Esophagus mucosa (tissue), 1 donor: ENCODE measurements at places on chromosomes 11 and 22. TPM values are rescaled to one million over a fixed set of nuclear protein-coding genes. Genes with fewer than 3 reads are reported as not detected.

GRCh38 chr11:122772945-122773344 lies 65.4 kb upstream of the CRTAM start:
- ATAC-seq, result no peak

- no peak for ATAC-seq
Observed at GRCh38 chr22:36884349-36885158, 23.7 kb downstream of the NCF4 start.

The FGF4 gene
- total RNA-seq, result not detected

DNA sequence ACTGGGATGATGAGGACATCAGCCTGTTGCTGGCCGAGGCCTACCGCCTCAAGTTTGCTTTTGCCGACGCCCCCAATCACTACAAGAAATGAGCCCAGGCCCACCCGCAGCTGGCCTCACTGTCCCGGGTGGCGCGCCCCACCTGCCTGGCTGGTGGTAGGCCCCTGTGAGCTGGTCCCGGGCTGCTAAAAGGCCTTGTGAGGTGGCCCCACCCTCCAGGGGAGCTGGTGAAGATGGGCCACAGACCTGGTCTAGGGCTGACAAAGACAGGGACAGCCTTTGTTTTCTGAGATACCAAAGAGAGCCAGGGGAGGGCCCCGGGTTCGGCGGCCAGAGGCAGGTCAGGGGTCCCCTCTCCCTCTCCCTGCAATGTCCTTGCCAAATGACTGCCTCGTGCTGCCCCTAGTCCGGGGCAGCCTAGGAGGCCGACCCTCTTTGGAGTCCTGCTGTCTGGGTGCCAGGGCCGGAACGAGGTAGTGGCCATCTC lies 411.1 kb downstream of the TBC1D22A start:
- no peak for ATAC-seq

DNA sequence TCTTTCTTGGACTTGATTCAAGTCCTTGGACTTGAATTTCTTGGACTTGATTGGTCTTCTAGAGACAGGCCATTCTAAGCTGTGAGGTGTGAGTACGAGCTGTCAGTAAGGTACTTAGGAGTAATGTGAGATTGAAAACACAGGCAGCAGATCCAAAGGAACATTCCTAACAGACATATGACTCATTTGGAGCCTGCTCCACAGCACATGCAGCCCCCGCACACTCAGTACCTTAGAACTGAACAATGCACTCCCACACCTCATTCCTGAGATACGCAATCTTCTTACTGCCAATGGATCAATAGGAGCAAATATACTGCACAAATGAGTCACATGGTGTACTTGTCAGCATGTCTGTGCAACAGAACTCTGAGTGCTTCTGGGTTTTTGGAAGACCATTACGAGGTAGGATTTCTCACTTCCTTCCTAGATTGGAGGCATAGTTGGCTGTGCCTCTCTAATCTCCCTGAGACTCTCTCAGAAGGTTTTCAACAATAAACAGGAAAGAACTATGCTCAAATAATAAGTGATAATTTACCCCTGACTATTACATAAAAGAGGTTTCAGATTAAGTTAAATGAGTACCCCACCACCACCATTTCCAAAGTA lies 243.1 kb downstream of the KCNA4 start:
- ATAC-seq, result no peak
